ENCODE measurements at places on chromosomes 3 and 15.

GRCh38 chr15:25611603-25612002 is 172.8 kb upstream of the UBE3A start:
- no peak for DNase-seq

DNA sequence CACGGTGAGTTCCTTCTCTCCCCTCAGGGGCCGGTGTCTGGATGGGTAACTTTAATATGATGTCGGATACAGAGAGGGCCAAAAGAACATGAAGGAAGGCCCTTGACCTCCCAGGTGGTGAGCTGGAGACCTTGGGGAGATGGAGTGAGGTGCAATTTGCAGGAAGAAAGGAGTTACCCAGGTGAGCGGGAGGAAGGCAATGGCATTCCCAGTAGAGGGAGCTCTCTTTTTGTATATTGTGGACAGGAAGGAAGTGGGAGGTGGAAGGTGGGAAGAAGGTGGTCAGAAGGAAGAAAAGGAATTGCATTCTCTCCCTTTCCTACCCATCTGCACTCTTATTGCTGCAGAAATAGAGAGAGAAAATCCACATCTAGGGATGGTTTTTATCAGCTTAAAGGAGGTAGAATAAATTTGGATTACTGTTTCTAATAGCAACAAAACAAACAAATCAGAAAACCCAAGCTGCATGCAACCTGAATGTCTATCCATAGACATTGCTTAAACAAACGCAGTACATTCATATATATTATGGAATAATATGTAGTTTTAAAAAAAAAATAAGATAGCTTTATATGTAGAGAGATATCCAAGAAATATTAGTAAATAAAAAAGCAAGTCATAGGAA is 169.0 kb upstream of the TSC22D2 start:
- peak; percentile 35 for DNase-seq

GRCh38 chr3:20194793-20195460 is 8.9 kb upstream of the SGO1 start:
- DNase-seq = no peak

- DNase-seq = no peak
These were observed 795 bp upstream of the TCF12 start for GRCh38 chr15:56917652-56918045.

- DNase-seq = peak; percentile 67
These were observed 5.5 kb upstream of the GP5 start for GRCh38 chr3:194404365-194405140.

- DNase-seq = no peak
These were observed 90.0 kb downstream of the ANO10 start for GRCh38 chr3:43531835-43532234.

DNA sequence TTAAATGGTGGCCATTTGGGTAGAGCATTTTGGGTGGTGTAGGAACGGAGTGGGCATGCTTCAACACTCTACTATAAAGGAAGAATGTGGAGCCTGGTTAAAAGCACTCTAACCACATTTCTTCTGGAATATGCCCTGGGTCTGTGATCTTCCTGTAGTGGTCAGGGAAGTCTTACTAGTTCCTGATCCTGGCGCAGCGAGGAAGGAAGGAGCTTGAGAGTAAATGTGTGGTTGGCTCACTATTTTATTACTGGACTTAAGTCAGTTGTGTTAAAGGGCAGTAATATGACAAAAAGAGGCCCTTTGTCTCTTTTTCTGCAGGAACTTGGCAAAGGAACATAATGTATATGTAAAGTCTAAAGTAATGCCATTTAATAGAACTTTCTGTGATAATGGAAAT is 197.6 kb upstream of the ZPLD1 start:
- DNase-seq = no peak

- DNase-seq = no peak
These were observed 144.3 kb downstream of the OPA1 start for GRCh38 chr3:193737191-193737751.

- no peak for DNase-seq
These were observed 34.6 kb upstream of the CMTM8 start for GRCh38 chr3:32203854-32204253.

DNA sequence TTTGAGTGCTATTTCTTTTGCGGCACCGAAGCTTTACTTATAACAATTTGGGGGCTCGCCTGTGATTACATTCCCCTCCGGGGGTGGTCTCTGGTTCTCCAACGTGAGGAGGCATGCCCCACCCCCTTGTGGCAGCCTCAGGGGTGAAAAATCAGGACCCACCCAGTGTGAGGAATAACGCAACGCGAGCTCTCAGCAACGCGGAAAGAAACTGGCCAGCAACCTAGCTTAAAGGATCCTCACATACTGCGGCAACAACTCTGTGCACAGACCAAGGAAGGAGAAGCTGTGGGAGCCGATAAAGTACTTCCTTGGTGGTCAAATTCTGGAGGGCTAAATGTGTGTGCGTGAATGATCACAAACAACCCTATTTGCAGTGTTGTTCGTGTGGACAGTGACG is 5.8 kb downstream of the IQCF1 start:
- no peak for DNase-seq

GRCh38 chr3:111690242-111690641 is 95.1 kb upstream of the ZBED2 start:
- DNase-seq = no peak

DNA sequence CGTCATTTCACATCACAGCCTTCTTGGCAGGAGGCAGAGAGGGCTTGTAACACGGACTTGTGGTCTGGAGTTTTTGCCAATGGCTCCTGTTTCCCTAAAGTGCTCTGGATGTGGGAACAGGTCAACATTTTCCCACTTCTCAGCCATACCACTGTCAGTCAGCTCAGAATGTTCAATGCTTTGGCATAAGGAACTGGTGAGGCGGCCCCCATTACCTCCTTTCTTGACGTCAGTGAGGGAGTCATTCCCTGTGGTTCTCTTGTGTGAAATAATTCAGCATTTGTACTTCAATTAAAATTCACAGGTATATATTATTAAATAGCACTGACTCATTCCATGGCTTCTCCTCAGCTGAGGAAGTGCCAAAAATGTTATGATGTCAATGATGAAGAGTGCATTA is 167.1 kb downstream of the P3H2 start:
- no peak for DNase-seq

DNA sequence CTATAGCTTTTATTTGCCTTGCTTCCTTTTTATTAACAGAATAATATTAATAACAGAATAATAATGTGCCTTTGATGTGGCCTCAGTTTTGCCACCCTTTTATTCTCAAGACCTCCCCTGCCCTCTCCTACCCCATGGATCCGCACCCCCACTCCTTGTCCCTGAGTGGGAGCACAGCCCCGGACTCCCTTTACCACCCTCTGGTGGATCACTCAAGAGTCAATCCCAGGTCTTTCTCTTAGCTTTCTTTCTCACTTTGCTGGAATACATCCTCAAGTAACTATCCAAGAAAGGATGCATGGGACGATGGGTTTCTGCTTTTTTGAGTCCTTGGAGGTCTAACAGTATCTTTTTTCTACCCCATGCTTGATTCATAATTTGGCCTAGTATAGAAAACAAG is 63.4 kb downstream of the KLF13 start:
- no peak for DNase-seq

DNA sequence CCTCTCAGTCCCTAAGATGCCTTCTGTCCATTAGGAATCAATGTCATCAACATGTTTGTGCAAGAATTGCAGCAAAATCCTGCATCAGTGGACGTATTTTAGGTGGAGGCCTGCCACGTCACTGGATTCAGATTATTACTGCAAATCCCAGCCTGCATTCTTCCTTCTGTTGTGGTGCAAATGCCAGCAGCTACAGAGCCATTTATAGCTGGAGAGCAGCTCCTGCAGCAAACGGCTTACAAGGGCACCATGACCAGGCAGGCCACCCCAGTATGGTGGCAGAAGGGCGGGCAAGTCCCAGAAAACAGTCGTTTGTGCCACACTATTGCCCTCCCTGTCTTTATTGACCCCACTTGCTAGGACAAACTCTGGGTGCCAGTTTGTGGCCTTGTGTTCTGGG is 74.7 kb downstream of the SNRK start:
- DNase-seq = no peak

GRCh38 chr3:189320511-189320910 is 148.7 kb downstream of the TPRG1 start:
- DNase-seq = no peak

- no peak for DNase-seq
These were observed 45.6 kb downstream of the NMD3 start for GRCh38 chr3:161266731-161267150.

- DNase-seq = no peak
These were observed 16.0 kb downstream of the NEK10 start for GRCh38 chr3:27353221-27353620.

DNA sequence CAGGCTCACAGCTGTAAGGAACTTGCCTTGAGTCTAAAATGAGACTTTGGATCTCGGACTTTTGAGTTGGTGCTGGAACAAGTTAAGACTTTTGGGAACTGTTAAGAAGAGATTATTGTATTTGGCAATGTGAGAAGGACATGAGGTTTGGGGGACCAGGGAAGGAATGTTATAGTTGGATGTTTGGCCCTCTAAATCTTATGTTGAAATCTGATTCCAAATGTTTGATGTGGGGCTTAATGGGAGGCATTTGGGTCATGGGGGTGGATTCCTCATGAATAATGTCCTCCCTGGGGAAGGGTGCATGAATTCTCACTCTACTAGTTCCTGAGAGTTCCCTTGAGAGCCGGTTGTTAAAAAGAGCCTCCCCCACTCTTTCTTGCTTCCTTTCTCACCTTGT is 18.5 kb upstream of the CHCHD6 start:
- no peak for DNase-seq

DNA sequence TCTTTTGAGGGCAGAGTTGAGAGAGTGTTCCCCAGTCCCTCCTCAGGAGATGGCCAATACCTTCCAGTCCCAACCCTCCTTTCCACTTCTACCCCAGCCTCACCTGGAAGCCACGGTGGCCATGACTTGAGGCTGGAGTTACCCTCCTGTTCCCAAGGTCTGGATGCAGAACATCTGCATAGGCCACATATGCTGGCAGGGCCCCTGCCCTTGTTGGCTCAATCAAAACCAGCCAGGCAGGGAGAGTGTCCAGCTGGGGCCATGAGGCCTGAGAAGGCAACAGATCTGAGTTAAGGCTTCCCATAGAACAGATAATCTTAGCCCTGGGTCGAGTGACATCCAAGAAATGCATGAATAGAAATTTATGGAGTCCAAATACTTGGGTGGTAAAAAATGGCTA is 23.6 kb upstream of the VIPR1 start:
- no peak for DNase-seq

GRCh38 chr3:16300881-16301359 is 35.9 kb downstream of the OXNAD1 start:
- DNase-seq = no peak

GRCh38 chr3:143286392-143287010 is 166.9 kb downstream of the CHST2 start:
- DNase-seq = no peak

DNA sequence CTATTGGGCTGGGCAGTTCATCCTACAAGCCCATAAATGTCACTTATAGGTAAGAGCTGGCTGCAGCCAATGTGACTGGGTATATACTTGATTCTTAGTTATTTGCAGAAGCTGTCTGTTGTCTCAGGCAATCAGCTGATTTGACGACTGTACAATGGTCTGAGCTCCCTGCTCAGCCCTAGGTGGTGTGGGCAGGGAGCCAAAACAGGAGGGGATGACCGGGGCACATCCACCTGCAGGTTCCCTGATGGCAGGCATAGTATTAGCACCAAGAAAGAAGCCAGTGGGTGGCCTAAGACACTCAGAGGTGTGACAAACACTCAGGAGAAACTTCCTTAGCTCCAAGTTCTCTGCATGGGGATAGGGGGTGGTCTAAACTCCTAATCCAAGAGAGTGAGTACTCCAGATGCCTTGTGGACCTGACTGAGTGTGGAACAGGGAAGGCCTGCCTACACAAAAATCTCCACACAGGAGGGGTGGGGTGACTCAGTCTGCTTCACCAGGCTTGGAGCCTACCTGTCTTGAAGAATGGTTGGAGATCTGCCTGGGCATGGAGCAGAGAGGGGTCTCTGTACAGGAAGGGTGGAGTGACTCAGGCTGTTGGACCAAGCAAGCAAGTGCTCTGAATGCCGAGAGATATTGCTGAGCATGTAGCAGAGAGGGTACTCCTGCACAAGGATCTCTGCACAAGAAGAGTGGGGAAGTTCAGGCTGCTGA is 690.4 kb upstream of the NAALADL2 start:
- DNase-seq = no peak

DNA sequence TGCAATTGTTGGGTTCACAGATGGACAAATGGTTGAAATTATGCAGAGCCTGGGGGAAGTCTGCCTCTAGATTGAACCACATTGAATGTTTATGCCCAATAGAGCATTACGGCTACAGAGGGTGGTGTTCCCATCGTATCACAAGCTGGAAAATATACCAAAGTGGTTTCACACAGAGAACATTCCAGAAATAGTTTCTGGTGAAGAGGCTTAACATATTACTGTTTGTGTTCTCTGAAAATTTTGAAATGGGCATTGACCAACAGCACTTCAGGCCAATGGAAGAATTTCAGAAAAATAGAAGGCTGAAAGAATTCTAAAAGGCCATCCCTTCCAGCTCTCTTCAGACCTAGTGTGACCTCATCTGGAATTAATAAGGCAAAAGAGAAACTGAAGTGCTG is 203.9 kb downstream of the NEK10 start:
- no peak for DNase-seq

GRCh38 chr3:45480871-45481270 is 92.5 kb downstream of the LARS2 start:
- DNase-seq = no peak

- DNase-seq = no peak
These were observed 9.9 kb downstream of the KIF23 start for GRCh38 chr15:69424001-69424400.

DNA sequence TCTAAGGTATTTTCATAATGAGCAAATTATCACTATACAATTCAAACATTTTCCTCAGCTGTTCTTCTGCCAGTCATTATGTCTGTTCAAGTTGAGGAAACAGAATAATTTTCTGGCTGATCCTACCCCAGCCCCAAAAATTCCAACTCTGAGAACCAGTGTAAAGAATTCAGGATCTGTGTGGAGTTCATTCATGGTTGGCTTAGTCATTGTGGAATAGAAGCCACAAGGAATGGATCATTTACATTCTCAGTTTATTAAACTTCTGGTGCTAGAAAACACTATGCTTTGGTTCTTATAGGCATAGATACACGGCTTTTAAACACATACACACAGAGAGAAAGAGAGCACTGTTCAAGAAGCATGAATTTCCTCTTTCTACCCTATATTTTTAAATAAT is 134.6 kb downstream of the CMSS1 start:
- DNase-seq = no peak

DNA sequence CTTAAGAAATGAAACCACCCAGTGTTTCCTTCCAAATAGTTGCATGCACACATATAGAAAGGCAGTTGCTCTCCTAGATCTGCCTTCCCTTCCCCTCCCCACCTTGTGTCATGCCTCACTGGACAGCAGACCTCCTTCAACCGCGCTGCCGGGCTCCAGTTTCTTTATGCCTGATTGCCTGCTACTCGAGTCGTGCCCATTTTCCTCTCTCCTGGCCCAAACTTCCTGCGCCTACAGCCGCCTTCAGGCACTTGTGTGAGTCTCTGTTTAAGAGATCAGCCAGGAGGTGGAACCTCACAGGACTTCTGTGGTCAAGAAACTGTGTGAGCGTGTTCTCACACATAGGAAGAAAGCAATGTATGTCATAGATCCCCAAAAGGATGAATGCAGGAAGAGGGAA is 8.8 kb upstream of the FAM107A start:
- no peak for DNase-seq
